ENCODE measurements at places on chromosomes 16 and 17.

DNA sequence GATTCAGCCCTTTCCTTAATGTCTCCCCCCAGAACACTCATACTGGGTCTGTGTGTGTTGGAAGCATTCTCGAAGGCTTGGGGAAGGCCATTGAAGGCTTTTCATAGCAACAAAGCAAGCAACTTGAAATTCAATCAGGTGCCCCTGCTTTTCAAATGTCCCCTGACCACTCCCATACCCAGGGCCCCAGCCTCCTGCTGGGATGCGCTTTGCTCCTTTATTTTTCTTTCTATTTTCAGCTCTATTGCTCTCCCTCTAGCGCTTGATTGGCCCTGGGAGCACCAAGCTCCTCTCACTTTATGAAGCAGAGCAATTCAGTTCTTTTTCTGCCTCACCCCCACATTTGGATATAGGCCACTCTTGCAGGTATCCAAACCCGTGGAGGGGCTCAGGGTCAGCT lies 92.0 kb downstream of the WSCD1 start:
- no peak for DNase-seq

DNA sequence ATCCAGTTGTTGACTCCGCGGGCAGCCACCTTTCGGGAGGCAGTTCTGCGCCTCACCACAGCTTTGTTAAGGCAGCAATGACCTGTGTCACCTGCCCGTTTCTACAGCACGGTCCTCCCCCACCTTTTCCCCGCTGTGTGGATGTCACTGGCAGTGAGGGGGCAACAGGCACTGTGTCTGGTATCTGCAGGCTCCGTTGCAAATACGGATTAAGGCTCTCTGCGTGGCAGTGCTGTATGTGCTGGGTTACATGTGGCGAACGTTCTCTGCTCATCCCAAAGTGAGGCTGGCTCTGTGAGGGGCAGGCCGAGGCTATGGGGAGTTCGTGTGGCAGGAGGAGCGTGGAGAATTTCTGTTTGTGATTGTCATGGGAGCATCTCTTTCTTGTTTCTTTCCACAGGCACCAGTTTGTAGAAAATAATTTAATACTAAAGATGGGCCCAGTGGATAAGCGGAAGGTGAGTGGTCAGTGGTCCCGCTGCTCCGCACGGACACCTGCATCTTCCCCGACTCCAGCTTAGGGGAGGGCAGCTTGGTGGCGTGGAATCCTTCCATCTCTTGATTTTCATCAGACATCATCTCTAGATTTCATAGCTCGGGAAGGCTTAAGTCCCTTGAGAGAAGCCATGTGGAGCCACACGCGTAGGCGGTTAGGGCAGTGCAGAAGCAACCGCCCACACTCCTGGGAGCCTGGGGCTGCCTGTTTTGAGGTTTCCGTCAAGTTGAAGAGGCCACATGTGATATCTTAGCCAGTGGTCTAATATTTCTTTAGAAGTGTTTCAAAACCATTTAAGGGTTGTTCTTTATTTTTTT lies 57.8 kb downstream of the PDPK1 start:
- no peak for DNase-seq

- no peak for DNase-seq
Measured at GRCh38 chr17:9646546-9646885, 1.2 kb downstream of the USP43 start.

DNA sequence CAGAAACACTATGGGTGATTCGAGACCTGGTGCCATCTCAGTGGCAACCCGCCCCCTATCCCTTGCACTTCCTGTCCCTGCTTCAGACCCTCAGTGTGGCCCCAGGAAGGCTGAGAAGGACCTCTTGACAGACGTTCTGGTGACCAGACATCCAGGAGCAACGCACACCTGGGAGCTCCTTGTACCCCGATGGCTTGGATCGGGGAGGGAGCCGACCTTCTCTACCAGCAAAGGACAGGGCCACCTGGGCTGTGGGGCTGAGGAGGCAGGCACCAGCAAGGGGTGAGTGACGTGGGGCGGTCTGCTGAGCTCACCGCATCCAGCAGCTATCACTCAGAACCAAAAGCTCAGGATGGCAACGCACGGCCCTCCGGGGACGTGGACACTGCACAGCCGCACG lies 27.2 kb downstream of the UNKL start:
- no peak for DNase-seq

DNA sequence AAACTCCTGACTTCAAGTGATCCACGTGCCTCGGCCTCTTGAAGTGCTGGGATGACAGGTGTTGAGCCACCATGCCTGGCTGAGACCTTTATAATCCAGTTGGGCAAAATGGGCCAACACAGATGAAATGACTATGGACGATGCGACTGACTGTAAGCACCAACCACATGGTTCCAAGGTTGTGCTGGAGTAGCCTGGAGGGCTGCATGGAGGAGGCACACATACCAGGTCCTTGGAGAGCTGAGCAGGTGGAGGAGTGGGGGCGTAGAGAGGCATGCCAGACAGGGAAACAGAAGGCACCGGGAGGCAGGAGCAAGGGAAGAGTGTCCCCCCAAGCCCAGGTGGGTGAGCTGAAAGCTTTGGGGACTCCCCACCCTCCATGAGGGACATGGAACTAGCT lies 85.2 kb downstream of the ABR start:
- DNase-seq: no peak

- DNase-seq: no peak
Measured at GRCh38 chr17:50367401-50367800, 5.6 kb downstream of the MRPL27 start.

DNA sequence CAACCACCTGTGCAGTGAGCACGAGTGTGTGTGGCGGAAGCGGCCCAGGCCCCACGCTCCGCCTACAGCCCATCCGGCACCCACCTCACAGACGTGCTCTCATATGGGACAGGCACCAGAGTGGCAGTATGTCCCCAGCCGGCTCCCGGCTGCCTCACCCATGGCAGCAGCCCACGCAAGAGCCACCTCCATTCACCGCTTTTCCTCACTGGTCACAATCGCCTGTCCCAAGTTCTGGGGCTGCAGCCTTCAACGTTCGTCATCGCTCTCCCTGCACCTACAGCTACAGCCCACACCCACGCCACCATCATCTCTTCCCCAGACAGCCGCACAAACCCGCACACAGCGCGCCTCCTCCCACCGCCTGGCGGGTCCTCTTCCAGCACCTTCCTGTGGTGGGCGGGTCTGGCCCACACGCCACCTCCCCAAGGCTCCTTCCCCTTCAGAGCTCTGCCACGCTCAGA lies 17.5 kb upstream of the TRAP1 start:
- DNase-seq: no peak

DNA sequence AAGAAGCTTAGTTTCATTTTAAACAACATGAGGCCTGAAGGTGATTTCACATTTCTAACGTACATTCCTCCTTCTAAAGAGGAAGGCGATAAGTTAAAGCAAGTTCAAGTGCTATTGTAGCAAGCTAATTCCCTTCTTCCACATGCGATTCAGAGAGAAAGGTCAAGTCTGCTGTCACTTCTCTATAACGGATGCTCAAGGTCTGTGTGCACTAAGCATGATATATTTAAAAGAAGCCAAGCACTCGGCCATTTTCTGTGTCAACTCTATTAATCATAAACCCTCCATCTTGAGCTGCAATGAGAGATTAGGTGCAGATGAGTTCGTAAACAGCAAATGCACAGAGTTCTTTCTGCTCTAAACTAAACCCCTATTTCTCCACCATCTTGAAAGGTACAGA lies 568.8 kb upstream of the ZFHX3 start:
- no peak for DNase-seq

DNA sequence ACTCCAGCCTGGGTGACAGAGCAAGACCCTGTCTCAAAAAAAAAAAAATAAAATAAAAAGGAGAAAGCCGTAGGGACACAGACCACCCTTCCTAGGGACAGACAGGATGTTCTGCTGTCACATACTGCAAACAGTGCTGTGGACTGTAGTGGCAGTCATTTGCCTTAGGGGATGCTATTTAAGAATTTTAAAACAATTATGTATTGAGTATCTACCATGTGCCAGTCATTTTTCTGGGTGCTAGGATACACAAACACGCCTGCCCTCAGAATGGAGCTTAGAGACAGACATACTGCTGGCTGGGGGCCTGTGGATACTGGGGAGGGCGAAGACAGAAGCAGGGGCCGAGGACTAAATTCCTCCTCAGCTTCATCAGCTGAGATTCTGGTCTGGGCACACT lies 45.5 kb downstream of the MRC2 start:
- DNase-seq: no peak

GRCh38 chr17:38606646-38607611 lies 1.2 kb upstream of the SRCIN1 start:
- DNase-seq: no peak

- no peak for DNase-seq
Measured at GRCh38 chr17:35428229-35428628, 4.1 kb downstream of the SLFN12 start.

DNA sequence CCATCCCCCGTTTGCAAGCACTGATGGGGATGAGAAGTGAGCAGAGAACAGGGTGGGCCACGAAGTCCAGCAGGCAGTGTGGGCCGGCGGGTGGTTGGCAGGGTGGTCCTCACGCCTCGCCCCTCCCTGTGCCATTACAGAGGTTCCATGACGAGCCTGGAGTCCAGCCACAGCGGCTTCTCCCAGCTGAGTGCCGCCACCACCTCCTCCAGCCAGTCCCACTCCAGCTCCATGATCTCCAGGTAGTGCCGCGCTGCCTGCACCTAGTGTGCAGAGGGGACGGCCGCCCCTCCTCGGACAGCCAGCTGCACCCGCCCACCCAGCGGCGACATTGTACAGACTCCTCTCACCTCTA lies 73.0 kb downstream of the SEC14L1 start:
- DNase-seq: no peak

- no peak for DNase-seq
Measured at GRCh38 chr17:80477647-80478478, 1.5 kb upstream of the NPTX1 start.

DNA sequence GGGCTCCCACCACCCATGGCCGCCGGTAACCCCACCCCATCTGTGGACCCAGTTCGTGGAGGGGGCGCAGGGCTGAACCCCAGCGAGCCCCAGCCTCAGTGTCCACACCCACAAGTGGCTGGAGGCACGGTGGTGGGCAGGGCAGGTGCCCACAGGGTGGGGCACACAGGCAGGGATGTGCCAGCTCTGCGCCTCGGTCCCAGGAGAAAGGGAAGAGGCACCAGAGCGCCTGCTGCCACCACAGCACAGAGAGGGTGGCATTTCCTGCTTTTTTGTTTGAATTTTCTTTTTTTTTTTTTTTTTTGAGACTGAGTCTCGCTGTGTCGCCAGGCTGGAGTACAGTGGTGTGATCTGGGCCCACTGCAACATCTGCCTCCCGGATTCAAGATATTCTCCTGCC lies 19.0 kb downstream of the ZFPM1 start:
- DNase-seq: no peak

GRCh38 chr17:46118964-46119363 lies 74.3 kb downstream of the KANSL1 start:
- DNase-seq: no peak

DNA sequence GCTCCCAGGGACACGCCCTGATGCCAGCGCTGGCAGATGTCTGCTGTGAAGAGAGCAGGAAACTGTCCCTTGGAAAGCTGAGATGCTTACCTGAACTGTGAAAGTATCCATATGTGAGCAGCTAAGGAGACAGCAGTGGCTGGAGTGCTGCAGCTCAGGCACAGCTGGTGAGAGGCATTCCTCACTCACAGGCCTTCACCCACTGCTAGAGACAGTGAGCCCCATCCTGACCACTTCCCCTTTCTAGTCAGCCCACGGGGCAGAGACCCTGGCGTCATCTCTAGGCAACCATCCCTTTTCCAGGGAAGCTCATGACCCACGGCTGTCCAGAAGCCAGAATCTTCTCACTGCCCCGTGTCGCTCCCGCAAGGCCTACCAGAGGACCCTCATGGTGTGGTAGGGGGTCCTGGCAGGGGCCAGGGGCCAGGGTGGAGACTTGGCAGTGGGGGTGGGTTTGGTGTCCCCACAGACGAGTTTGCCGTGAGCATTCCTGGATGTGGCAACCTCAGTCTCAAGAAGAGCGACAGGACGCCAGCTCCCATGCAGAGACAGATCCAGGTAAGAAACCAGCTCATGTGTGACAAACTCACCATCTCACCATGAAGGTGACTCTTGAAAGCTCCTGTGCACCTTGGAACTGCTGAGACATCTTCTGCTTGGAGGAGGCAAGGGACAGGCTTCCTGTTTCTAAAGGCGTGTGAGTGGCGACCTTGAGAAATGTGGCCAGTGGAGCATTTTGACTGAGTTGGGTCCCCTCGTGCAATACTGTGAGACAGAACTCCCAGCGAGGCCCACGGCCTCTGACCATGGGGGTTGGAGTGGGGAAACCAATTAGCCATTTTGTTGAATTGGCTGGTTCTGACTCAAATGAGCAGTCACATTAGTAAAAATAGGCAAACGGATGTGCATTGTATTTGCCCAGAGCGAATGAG lies at the start of gene SCIMP:
Gene SCIMP (minus strand): TSS at position 216 of the 932 bp plus-strand sequence. CDS start 105 bp downstream, at position 111.
- DNase-seq: no peak

DNA sequence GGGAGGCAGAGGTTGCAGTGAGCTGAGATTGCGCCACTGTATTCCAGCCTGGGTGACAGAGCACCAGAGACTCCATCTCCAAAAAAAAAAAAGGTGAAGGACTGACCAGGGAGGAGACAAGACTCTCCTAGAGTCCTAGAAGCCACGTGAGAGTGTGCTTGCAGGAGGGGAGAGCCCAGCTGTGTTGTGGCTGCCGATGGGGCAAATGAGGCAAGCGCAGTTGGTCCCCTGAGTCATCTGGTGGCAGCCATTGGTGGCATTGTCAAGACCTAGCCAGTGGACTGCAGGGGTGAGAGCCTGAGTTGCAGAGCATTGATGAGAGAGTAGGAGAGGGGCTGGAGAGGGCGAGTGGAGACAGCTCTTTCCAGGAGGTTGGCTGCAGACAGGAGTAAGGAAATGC lies 278.0 kb downstream of the SNX29 start:
- DNase-seq: no peak

DNA sequence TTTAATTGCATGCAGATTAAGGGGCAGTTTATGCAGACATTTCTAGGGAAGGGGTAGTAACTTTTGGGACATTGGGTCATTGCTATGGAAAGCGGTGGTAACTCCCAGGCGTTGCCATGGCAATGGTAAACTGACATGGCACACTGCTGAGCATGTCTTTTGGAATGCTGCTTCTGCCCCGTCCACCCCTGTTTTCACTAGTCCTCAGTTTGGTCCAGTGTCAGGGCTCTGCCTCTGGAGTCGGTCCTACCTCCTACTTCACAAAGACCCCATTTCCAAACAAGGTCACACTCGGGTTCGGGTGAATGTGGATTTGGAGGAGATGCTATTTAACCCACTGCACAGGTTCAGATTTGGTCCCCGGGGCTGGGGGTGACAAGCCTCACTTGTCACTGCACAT lies 2.9 kb downstream of the IL34 start:
- DNase-seq: no peak

DNA sequence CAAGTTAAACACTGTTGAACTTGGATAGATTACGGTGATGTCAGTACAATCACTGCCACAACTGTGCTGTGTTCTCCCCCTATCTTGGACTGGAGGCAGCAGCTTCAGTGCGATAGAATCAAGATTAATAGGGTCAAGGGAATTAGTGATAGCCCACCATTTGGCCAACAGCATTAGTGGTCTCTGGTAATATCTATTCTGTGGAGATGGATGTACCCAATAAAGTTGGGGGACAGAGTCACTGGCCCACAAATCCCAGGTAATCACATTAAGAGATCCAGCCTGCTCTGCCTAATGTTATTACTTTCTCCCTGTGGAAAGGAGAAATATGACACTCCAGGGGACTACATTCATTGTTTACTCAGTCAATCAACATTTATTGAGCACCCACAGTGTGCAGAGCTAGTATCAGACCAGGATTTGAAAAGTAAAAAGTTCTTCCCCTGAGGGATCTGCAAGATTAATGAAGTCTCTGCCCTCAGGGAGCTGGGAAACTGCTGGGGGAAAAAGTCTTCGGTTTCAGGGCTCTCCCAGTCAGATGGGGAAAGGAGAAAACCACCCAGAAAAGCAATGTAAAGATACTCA lies 23.6 kb upstream of the ATP5MC1 start:
- no peak for DNase-seq
